ENCODE measurements at places on chromosomes 4 and X.

DNA sequence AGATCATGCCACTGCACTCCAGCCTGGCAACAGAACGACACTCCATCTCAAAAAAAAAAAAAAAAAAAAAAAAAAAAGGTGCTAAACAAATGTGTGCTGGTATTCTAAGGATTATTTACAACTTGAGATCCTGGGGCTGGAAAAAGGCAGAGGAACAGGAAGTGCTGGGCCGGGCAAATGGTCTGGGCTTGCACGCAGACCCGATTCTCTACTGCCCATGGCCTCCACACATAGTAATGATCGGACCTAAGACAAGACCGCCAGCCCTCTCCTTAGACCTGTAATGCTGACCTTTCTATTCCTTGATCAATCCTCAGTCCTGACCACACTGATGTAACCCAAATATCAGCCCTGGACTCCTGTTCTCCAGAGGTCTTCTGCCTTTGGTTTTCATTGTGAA is 67.8 kb downstream of the EFNB1 start:
- DNase-seq = no peak

DNA sequence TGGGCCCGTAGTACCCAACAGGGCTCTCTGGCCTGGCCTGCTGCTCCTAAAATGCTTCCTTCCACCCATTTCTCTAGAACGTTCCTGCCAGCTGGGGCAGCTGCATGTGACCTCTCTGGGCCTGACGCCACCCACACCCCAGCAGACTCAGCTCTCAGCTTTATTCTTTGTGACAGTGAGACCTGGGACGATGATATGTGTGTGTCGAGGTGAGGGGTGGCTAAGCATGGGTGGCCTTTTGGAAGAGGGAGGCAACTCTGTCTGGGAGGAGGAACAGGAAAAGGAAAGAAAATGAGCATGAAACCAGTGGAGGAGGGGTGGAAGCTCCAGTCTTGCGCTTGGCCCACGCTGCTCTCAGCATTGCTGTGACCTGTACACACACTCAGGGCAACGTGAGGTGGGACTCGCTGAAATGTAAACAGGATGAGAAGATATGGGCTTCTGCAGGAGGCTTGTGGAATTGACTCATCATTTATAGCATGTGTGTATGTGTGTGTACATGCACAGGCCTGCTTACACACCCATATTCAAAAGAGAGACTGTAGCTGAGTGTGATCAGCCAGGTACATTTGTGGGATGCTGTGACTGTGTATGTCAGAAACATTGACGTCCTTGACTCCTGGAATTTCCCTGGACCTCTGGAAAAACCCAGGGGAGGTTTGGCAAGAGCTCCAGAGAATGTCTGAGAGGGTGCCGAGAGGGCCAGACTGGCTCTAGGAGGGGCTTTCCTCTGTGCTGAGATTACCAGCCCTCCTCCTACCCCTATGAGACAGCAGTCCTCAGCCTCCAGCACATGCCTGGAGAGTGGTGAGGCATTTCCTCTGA is 137.9 kb downstream of the PJA1 start:
- DNase-seq = no peak

DNA sequence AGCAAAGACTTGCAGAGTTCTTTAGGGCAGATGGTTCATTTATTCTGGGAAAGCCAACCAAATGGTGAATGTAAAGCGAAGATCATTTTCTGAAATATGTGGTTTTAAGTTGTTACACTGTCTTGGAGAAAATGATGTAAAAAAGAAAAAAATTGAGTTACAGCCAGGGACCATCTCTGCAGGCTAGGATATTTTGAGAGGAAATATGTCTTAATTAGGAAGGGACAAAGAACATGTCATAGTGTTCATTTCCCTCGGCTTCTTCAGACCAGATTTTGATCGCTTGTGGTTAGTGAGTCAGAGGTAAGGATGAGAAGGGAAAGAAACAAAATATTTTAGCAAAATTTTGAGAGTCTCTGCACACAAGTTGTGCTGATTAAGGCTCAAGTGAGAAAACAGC is 59.0 kb upstream of the C1QTNF7 start:
- no peak for DNase-seq

- DNase-seq = no peak
Observed at GRCh38 chrX:149758068-149758714, 15.7 kb upstream of the HSFX1 start.

GRCh38 chrX:11450354-11450753 is 157.1 kb downstream of the AMELX start:
- DNase-seq = no peak

DNA sequence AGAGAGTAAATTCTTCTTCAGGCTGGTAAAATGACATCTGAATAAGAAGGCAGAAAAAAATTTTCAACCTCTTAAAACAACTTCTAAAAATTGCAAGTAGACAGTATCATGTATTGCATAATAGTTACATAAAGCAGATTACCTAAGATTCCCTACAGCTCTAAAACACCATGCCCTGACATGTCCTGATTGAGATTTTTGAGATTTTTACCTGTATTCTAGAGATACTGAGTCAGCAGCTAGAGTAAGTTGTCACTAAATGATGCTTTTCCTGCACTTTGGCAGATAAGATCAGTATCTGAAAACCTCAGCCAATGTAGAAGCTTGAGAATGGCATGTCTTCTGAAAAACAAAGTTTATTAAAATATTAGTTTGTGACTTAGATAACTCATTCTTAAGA is 713.6 kb downstream of the CCSER1 start:
- no peak for DNase-seq

- peak; percentile 55 for DNase-seq
Observed at GRCh38 chrX:107628662-107629539, 591 bp downstream of the PRPS1 start.

GRCh38 chr4:177235026-177235425 is 74.6 kb upstream of the NEIL3 start:
- no peak for DNase-seq

GRCh38 chrX:39674490-39675161 is 423.1 kb downstream of the BCOR start:
- no peak for DNase-seq

DNA sequence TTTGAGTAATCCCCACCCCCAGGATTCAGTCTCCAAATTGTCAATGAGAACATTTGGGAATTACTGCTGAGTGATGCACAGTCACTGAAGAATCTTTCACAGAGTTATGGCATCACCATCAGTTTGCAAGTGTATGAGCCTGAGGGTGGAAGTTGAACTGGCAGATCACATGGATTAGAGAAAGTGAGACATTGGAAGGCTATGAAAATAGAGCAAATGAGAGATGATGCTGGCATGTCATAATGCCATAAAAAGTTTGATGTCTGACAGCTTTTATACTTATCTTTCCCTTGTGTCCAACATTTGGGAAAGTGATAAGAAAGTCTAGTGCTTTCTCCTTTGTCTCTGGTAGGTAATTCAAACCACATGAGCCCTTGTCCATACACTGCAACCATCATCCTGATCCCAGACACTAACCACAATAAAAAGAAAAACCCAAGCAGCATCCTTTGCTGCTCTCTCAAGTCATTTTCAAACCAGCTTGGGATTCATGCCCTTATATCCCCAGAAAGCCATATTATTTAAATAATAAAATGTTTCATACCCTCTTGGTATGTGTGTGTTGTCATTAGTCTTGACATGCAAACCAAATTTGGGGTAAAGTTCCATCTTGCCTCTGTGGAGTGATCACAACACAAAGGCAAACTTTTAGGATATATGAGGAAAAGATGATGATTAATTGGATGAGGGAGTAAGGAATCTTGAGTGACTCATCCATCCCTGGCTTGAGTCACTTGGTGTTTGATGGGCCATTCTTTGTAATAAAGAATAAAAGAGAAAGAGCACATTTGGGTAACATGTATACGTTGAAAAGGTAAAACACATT is 438.9 kb downstream of the GRXCR1 start:
- no peak for DNase-seq

All from activated naive CD8-positive, alpha-beta T cell treated with anti-CD3 and anti-CD28 coated beads, Interleukin-2, amount 10 ng/mL, durations not matched to agents 7 days and 5 days (primary cell).